Left lung (tissue), 14 donors: ENCODE measurements at places on chromosomes 12 and 14.

DNA sequence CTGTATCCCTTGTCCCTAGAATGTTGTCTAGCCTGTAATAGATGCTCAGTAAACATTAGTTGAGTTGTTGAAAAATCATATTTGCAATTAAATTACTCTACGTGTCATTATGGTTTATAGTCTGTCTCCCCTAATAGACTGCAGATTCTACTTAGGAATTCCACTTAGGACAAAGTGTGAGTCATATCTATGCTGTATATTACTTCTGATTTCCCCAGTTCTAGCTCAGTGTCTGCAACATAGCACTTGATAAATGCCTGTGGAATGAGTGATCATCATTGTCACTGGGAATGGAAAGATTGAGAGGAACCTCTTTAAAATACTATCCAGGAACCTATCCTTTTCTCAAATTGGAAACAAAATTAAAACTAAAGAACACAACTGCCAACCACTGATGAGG lies 99.3 kb downstream of the TBX5 start:
- DNase-seq: no peak

- no peak for DNase-seq
Measured at GRCh38 chr12:113439606-113440030, 17.4 kb downstream of the SDSL start.

- no peak for DNase-seq
Measured at GRCh38 chr14:99239661-99240092, 32.3 kb downstream of the BCL11B start.

- DNase-seq: no peak
Measured at GRCh38 chr12:84701041-84701440, 211.6 kb downstream of the SLC6A15 start.

DNA sequence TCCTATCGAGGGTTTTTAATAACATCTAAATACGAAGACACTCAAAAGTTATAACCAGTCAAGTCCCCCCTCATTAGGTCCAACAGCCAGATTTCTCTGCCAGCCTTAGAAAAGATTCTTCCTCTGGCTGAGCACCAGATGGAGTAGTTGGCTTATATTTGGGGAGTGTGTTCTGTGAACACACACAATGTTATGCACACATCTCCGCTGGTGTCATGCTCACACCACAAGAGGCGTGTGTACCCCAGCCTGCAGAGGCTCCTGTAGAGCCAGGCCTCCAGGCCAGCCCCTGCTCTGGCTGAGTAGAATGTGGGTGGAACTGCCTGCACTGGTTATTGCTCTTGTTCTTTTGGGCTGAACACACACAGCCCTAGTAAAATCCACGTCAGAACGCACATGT lies 64.0 kb downstream of the PIWIL1 start:
- DNase-seq: no peak
